ENCODE measurements at places on chromosomes 5 and 9.
A peak's percentile ranks its signal among the peaks of the same experiment; 100 is the strongest.

GRCh38 chr5:137666461-137666850 lies 69.4 kb downstream of the KLHL3 start:
- no peak for DNase-seq

- DNase-seq = no peak
Observed at GRCh38 chr5:142325725-142326479, 1.1 kb upstream of the SPRY4 start.

DNA sequence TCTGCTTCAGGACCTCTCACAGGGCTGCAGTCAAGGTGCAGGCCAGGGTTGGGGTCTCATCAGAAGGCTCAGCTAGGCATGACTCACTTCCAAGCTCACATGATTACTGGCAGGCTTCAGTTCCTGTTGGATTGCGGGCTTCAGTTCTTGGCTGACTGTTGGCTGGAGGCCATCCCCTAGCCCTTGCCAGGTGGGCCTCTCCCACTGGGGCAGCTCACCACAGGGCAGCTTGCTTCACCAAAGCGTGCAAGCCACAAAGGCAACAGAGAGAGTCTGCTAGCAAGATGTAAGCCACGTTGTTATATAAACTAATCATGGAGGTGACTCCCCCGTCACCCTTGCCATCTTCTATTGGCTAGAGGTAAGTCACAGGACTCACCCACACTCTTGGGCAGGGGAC lies 14.4 kb downstream of the CPLX2 start:
- DNase-seq = no peak

- no peak for DNase-seq
Observed at GRCh38 chr9:138022121-138022741, 144.6 kb downstream of the CACNA1B start.

DNA sequence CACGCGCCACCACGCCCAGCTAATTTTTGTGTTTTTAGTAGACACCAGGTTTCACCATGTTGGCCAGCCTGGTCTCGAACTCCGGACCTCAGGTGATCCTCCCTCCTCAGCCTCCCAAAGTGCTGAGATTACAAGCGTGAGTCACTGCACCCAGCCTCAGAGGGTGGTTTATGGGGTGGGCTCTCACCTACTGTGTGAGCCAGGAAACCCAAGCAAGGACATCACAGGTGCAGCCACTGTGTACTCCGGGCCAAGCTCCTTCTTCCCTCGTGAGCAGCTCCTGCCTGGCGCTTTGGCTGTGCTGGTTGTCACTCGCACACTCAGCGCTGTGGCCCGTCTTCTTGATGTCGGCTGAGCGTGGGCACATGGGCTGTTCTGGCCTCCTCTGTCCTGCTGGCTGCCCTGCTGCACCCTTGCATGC lies 70.1 kb downstream of the WNK2 start:
- no peak for DNase-seq

DNA sequence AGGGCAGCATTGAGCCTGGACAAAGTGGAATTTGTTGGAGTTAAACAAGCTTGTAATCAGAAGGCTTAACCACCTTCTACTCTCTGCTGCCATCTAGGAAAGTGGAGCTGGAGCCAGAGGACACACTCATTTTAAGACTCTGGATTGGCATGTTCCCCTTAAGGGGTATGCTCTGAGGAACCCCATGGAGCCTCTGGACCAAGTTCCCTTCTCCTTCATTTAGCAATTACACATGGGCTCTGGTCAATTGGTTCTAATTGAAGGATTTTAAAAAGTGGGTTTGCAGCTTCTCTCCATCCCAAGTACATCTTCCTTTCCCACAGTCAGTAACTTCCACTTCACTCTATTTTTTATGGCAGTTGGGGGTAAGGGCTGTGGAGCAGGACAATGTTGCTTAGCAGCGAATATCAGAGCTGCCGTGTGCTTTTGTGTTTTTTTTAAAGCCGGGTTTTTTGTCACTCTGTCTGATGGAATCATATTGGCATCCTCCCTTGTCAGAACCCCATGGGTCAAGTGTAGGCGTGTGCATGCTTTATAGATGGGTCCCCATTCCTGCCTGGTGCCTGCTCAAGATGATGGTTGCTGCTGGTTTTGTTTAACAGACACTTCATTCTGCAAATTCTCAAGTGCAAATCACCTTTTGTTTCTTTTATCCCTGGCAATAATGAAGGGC lies 330.7 kb upstream of the ADAMTSL1 start:
- DNase-seq = no peak

GRCh38 chr5:75610201-75610600 lies 1.1 kb upstream of the ANKDD1B start:
- no peak for DNase-seq

DNA sequence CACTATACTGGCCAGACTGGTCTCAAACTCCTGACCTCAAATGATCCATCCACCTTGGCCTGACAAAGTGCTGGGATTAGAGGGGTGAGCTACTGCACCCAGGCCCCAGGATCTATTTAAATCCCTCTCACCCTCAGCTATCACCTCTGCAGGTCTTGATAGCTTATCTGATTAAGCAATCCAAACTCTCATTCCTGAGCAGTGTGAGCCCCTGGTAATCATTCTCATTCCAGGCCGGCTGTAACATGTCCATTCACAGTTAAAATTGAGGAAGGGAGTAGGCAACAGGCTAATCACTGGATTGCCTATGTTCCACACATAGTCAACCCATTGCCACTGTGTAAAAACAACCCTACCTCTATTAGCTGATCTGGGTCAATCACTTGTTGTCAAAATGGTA lies 111.1 kb downstream of the AGTPBP1 start:
- no peak for DNase-seq

DNA sequence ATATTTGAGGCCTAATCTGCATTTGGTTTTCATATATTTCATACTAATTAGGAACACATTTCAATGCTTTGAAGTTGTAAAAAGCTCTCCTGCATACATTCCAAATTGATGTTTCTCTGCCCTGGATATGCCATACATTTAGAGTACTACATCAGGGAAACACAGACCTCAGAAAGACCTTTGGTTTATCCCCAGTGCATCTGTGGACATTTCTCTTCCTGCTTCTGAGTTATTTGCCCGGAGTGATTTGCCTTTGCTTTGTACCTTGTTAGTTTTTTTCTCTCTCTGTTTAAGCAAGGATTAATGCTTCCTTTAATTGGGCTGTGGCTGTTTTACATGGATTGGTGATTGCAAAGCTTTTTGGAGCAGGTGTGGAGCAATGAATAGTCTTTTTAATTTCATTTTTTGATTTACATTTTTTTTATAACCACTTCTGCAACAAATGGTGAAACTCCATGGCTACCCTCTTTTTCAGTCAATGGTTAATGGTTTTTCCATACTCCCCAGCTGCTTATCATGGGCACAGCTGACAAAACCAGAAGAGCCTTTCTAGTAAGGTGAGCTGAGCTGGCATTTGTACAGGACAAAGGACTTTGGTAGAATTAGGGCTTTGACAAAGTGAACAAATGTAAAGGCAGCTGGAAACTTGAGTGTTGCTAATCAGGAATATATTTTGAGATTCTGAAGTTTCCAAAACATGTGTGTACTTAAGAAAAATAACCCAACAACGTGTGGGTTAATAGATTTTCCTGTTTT lies 54.2 kb downstream of the ZSWIM6 start:
- DNase-seq = no peak

GRCh38 chr9:136424750-136425362 lies 14.4 kb downstream of the PMPCA start:
- DNase-seq = no peak

- no peak for DNase-seq
Observed at GRCh38 chr5:8393240-8393639, 524.3 kb downstream of the MTRR start.

DNA sequence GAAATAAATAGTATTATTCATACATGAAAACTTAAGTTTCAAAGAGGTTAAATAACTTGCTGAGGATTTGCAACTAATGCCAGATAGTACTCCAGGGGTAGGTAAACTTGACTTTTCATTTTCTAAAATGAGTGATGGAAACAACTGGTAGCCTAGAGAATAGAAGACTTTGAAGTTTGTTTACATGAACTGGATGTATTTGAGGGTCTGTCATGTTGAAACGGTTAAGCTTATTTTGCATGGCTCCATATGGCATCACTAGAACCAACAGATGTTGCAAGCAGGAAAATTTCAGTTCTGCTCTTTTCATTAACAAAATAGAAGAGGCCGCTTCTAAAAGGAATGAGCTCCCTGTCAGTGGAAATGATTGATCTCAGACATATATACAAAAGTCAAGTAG lies 105.1 kb upstream of the SGCD start:
- no peak for DNase-seq

- DNase-seq = no peak
Observed at GRCh38 chr5:42855811-42856210, 44.1 kb upstream of the SELENOP start.

GRCh38 chr9:81601639-81602623 lies 87.4 kb downstream of the TLE1 start:
- DNase-seq = no peak

DNA sequence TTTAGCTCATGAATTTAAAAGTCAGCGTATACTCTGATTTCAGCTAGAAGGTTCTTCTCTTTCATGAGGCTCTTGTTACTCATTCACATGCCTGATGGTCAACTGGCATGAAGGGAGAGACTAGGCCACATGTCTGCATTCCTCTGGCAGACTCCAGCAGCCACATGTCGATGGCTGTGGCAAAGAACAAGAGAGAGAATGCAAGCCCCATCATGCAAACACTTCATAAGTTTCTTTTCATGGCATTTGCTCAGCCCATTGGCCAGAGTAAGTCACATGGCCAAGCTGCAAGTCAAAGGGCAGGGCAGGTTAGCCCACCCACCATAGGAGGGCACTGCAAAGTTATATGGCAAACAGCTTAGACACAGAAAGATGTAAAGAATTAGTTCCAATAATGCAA lies 5.4 kb downstream of the KCNV2 start:
- DNase-seq = no peak

DNA sequence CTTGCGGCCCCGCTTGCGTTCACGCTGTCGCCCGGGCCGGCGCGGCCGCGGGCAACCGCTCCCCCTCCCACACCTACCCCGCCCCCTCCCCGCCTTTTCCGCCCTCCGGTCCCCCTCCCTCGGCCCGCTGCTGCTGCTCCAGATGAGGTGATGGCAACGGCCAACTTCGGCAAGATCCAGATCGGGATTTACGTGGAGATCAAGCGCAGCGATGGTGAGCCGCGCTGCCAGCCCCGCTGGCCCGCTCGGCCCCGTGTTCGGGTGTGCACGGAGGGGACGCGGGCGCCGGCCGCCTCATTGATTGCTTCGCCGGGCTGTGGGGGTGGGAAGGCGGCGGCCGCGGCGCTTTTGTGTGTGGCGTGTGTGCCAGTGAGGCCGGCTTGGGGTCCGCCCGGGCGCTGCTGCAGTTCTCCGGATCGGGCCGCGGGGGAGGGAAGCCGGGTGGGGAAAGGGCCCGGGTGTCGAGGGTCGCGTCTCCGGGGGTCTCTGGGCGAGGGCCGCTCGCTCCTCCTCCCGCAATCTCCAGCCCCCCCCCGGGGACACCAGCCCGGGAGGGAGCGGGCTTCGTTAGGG lies 403 bp downstream of the KIF2A start:
- DNase-seq = no peak

- DNase-seq = no peak
Observed at GRCh38 chr5:168613396-168613795, 34.2 kb upstream of the PANK3 start.

DNA sequence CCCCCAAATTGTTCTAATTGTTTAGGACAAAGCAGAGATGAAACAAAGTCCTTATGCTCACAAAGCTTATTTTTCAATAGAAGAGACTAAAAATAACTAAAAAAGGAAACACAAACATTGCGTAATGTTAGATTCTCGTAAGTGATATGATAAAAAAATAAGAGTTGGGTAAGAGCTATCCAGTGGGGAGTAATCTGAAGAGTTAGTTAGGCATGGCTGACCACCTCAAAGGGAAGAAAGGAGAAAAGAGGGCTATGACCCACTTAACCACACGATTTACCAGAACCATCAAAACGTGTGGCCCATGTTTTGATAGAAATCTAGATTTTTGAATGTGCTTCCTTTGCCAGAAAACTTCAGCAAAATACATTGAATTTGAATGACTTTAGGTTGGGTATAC lies 1296.8 kb upstream of the NUDT12 start:
- DNase-seq = no peak

DNA sequence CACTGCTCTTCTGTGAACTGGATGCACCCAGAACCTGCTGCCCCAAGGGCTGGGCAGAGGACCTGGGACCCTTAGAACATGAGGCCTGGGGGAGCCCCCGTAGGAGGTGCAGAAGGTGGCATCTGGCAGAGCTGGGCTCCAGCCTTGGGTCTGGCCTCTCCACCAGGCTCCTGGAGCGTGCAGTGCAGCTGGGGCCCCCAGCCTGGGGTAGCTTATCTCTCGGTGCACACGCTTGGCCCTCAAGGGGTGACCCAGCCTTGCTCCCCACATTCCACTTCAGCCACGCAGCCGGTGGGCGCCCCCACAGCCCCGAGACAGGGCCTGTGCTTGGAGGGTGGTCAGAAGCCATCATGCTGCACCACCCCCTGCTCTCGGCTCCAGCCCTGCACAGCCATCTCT lies 5.6 kb upstream of the NR5A1 start:
- DNase-seq = peak; percentile 18

- no peak for DNase-seq
Observed at GRCh38 chr9:38296807-38297206, 95.7 kb upstream of the ALDH1B1 start.
